ENCODE measurements at places on chromosomes 7 and 10.

GRCh38 chr7:37765872-37766525 lies 82.4 kb upstream of the NME8 start:
- no peaks in the 10 kb centered on the region for H3K36me3 ChIP-seq
- H3K4me1 ChIP-seq = no peaks in the 10 kb centered on the region
- no peaks in the 10 kb centered on the region for H3K27me3 ChIP-seq
- H3K4me3 ChIP-seq = no peak overlapping the region

- H3K4me3 ChIP-seq = peak overlapping the region; percentile 93
- no peak for DNase-seq
- no peaks in the 10 kb centered on the region for H3K27me3 ChIP-seq
- peaks cover 21% of the 10 kb centered on the region for H3K36me3 ChIP-seq
Observed at GRCh38 chr7:73308074-73308664, 457 bp downstream of the NSUN5 start.

GRCh38 chr10:34104829-34105572 lies 710.1 kb downstream of the PARD3 start:
- H3K27me3 ChIP-seq = no peaks in the 10 kb centered on the region
- peaks cover 41% of the 10 kb centered on the region for H3K4me1 ChIP-seq
- no peak for DNase-seq
- peak overlapping the region; percentile 44 for H3K4me3 ChIP-seq
- H3K36me3 ChIP-seq = no peaks in the 10 kb centered on the region

GRCh38 chr7:35647171-35647574 lies 47.8 kb downstream of the HERPUD2 start:
- no peak for DNase-seq
- no peaks in the 10 kb centered on the region for H3K27me3 ChIP-seq
- H3K4me1 ChIP-seq = peaks cover 24% of the 10 kb centered on the region
- H3K4me3 ChIP-seq = no peak overlapping the region
- peak overlapping the region; percentile 11 for H3K27ac ChIP-seq

DNA sequence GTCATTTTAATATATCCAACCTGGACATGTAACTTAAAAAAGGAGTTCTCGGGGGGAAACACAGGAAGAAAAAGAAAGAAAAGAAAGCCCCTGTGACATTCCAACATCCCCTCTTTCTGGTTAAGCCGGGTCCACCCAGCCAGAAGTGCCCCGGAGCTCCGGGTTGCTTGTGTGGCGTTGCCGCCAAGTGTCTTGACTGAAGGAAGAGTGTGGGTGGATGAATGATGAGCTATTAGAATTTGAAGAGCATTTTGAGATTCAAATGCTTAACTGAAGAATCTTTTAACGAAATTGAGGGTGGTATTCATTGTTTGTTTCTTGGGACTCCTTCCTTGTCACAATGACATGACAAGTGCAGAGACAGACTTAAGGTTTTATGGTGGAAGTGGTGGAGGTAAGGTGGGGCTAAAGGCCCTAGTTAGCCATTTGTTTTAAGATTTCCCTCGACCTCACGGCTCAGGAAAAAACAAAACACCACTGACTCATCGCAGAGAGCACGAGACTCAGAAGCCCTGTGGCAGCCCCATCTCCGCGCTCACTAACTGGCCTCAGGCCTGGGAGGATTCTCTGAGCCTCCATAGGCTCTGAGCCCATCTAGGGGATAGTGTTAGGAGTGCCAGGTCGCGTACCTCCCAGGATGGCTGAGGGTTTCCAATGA lies 1.8 kb upstream of the GLI3 start:
- H3K27me3 ChIP-seq = no peaks in the 10 kb centered on the region
- peak overlapping the region; percentile 93 for H3K4me3 ChIP-seq
- peaks cover 15% of the 10 kb centered on the region for H3K4me1 ChIP-seq
- no peak for DNase-seq
- H3K36me3 ChIP-seq = no peaks in the 10 kb centered on the region

GRCh38 chr10:50422259-50422658 lies 170.9 kb upstream of the ASAH2 start:
- no peaks in the 10 kb centered on the region for H3K27me3 ChIP-seq
- H3K27ac ChIP-seq = no peak overlapping the region
- DNase-seq = no peak
- no peaks in the 10 kb centered on the region for H3K36me3 ChIP-seq
- H3K4me1 ChIP-seq = no peaks in the 10 kb centered on the region

GRCh38 chr10:73886661-73887293 lies 12.4 kb upstream of the CAMK2G start:
- H3K27ac ChIP-seq = peak overlapping the region; percentile 82
- H3K4me1 ChIP-seq = peaks cover 26% of the 10 kb centered on the region
- H3K4me3 ChIP-seq = peak overlapping the region; percentile 59
- no peaks in the 10 kb centered on the region for H3K36me3 ChIP-seq
- H3K27me3 ChIP-seq = no peaks in the 10 kb centered on the region

DNA sequence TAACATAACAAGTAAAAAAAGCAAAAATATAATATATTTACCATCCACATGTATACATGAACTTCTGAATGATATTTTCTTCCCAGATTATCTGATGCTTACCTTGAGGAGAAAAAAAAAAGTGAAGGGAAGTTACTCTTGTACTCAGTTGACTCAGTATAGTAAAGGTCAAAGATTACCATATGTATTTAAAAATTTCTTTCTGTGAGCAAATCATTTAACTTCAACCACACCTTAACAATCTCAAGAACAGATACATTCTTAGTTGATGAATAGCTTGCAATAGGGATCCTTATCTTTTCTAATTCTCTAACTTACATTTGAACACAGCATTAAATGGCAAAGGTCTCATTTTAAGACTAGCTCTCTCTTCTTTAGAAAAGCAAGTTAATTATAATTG lies 29.8 kb downstream of the PRR15 start:
- H3K27me3 ChIP-seq = no peaks in the 10 kb centered on the region
- no peaks in the 10 kb centered on the region for H3K4me1 ChIP-seq
- H3K4me3 ChIP-seq = no peak overlapping the region
- H3K27ac ChIP-seq = no peak overlapping the region
- no peak for DNase-seq

- no peaks in the 10 kb centered on the region for H3K27me3 ChIP-seq
- H3K4me1 ChIP-seq = no peaks in the 10 kb centered on the region
- no peak for DNase-seq
- no peak overlapping the region for H3K4me3 ChIP-seq
Observed at GRCh38 chr10:112843623-112844022, 106.4 kb upstream of the TCF7L2 start.

- H3K27ac ChIP-seq = no peak overlapping the region
- H3K4me3 ChIP-seq = no peak overlapping the region
- no peaks in the 10 kb centered on the region for H3K36me3 ChIP-seq
- no peak for DNase-seq
- H3K4me1 ChIP-seq = no peaks in the 10 kb centered on the region
Observed at GRCh38 chr10:121310151-121310711, 288.0 kb downstream of the FGFR2 start.

DNA sequence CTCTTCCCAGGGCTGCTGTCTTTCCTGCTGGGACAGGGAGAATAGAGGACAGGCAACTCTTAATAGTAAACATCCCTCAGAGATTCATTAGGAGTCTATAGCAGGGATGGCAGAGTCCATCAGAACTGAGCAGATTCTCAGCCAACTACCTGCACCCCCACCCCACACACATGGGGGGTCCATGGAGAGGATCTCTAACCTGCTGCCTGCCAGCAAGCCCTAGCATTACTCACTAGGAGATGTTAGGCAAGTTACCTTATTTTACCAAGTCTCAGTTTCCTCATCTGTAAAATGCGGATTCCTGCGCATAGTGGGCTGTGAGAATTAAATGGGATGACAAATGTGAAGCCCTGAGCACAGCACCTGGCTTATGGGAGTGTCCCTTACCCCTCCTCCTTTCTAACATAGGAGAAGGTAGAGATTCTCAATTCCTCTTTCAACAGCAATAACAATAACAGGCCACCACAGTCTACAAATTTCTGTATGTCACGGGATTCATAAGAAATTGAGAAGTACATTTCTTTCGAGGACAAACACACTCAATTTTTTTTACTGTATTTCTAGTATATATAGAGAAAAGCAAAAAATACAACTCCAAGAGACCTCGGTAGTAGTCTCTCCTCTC lies 23.8 kb upstream of the WDR11 start:
- H3K4me1 ChIP-seq = no peaks in the 10 kb centered on the region
- DNase-seq = no peak
- H3K27ac ChIP-seq = no peak overlapping the region
- H3K36me3 ChIP-seq = no peaks in the 10 kb centered on the region

DNA sequence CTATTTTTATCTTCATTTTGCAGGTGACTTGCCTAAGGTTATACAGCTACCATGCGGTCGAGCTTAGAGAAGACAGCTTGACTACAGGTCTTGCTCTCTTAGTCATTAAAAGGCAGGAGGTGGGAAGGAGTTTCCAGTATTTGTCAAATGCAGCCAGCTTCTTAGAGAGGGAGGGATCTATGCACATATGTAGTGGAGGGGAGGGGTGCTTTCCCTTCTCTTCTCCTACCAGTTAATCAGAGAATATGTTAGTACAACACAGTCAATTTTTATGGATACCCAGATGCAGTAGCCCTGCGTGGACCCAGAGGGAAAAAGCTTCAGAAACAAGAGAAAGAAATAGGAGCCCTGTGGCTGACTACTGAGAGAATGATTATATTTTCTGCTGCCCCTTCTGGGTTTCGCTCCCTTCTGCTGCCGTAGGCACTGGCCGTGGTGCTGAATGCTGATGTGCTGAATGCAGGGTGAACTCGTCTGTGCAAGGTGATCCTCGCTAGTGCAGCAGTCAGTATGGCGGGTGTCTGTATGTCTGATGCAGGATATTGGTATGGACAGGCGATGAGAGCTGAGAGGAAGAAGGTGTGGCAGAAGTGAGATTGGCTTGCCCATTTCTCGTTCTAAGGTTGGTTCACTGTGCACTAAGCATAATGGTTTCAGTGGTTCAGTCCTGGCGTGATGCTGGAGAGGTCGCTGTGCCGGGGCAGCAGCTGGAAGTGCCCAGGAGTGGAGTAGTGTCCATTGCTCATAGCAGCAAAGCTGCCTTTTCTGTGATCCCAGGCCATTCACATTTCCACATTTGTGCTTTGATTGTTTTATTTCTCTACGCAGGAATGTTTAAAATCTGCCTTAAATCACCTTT lies 189.2 kb upstream of the PODXL start:
- no peaks in the 10 kb centered on the region for H3K36me3 ChIP-seq
- H3K4me1 ChIP-seq = no peaks in the 10 kb centered on the region
- H3K27me3 ChIP-seq = no peaks in the 10 kb centered on the region
- H3K4me3 ChIP-seq = no peak overlapping the region

GRCh38 chr10:110686047-110686446 lies 41.9 kb downstream of the RBM20 start:
- H3K36me3 ChIP-seq = no peaks in the 10 kb centered on the region
- H3K27ac ChIP-seq = peak overlapping the region; percentile 79
- no peaks in the 10 kb centered on the region for H3K27me3 ChIP-seq
- DNase-seq = no peak

DNA sequence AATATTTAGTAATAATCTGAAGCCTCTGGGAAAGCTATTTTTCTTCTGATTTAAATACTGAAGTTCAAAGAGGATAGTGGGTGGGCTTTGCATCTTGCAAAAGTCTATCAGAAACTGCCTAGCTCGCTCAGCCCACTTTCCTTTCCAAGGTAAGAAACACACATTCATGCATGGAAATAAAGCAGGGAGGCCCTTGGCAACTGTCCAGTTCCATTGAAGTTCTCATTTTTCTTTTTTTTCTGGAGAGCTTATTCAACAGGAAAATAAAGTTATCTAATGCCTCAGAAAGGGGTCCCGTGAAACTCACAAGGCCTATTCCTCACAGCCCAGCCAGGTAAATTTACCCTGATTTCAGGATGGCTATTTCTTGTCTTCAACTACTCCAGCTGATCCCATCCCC lies 654.9 kb downstream of the KCNMA1 start:
- no peaks in the 10 kb centered on the region for H3K36me3 ChIP-seq
- DNase-seq = no peak
- no peak overlapping the region for H3K27ac ChIP-seq
- no peaks in the 10 kb centered on the region for H3K27me3 ChIP-seq
- peaks cover 16% of the 10 kb centered on the region for H3K4me1 ChIP-seq

GRCh38 chr10:119211176-119211575 lies 3.8 kb downstream of the GRK5 start:
- H3K27ac ChIP-seq = peak overlapping the region; percentile 92
- H3K27me3 ChIP-seq = no peaks in the 10 kb centered on the region
- no peaks in the 10 kb centered on the region for H3K36me3 ChIP-seq
- no peak for DNase-seq

- H3K4me3 ChIP-seq = peak overlapping the region; percentile 70
- H3K4me1 ChIP-seq = peaks cover 38% of the 10 kb centered on the region
- DNase-seq = no peak
Observed at GRCh38 chr7:135801045-135801693, 52.6 kb upstream of the FAM180A start.

GRCh38 chr7:80838643-80839042 lies 80.2 kb downstream of the SEMA3C start:
- H3K36me3 ChIP-seq = no peaks in the 10 kb centered on the region
- no peak for DNase-seq
- H3K4me3 ChIP-seq = no peak overlapping the region

DNA sequence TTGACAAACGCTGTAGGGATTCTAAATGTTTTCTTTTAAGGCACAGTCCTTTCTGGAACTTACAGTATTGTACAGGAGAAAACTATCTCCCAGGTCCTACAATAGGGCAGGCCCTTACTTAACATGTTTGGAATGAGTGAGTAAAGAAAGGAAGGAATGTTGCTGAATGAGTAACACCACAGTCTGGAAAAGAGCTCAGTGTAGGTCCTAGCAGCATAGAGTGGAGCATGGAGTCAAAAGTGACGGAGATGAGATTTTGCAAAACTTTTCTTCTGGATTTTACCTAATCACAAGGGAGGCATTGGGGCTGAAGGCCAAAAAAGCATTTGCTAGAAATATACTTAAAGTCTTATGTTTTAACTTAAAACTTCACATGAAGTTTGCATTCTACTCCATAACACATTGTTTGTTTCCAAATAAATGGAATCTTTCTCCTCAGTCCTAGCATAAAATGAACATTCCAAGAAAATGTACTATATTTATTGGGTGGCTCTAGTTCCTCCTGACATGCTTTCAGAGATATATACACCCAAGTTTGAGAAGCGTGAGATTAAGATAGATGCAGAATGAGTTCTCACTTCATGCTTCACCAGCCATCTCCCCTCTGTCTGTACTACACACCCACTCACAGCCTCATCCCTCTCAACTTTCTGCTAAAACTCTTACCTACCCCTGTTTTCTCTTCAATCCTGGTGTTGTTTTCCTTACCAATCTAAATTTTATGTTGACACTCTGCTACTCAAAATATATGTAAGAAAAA lies 20.2 kb upstream of the ADD3 start:
- no peaks in the 10 kb centered on the region for H3K36me3 ChIP-seq
- H3K27me3 ChIP-seq = no peaks in the 10 kb centered on the region
- H3K4me3 ChIP-seq = peak overlapping the region; percentile 26
- DNase-seq = no peak
- H3K27ac ChIP-seq = peak overlapping the region; percentile 25

DNA sequence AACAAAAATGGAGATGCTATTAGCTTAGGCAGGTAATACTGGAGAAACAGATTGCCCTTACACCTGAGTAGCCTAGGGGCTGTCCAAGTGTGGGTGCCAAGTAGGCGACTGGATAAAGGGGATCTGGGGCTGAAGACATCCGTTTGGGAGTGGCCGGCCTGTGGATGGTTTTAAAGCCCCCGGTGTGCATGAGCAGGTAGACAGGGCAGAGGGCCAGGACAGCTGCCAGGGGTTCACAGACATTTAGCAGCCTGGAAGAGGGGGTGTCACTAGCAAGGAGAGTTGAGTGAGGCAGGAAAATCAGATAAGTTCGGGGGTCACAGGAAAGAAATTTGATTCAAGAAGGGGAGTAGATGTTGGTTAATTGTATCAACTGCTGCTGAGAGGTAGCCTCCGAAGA lies 1.5 kb upstream of the OPALIN start:
- H3K27ac ChIP-seq = no peak overlapping the region
- H3K4me1 ChIP-seq = no peaks in the 10 kb centered on the region
- no peak overlapping the region for H3K4me3 ChIP-seq
- H3K27me3 ChIP-seq = no peaks in the 10 kb centered on the region

All from thoracic aorta (tissue), 2 donors.